Hepatocyte (in vitro differentiated cells): ENCODE measurements at places on chromosomes 1 and 21. TPM values are rescaled to one million over a fixed set of nuclear protein-coding genes. Genes with fewer than 3 reads are reported as not detected.

The ICOSLG gene
- total RNA-seq, result 0.48 and 2.4 TPM in 2 replicates

The ZNF695 gene
- 1.5 TPM in 2 replicates for total RNA-seq

The TTC39A gene
- 35.1 and 40.0 TPM in 2 replicates for total RNA-seq

The CAPN9 gene
- total RNA-seq, result 3.1 and 3.7 TPM in 2 replicates

The LSM10 gene
- 9.4 and 10.4 TPM in 2 replicates for total RNA-seq

The VSIG8 gene
- 0.33 TPM in 1 of 2 replicates, not detected in the other for total RNA-seq

The NPHP4 gene
- total RNA-seq, result 5.4 and 6.0 TPM in 2 replicates

The DDR2 gene
- 40.2 and 40.7 TPM in 2 replicates for total RNA-seq

The CRYBG2 gene
- 7.1 and 15.6 TPM in 2 replicates for total RNA-seq

The FMO5 gene
- total RNA-seq, result 43.9 and 48.6 TPM in 2 replicates

The SELL gene
- 0.96 and 1.5 TPM in 2 replicates for total RNA-seq

The PLD5 gene
- 0.33 and 0.60 TPM in 2 replicates for total RNA-seq

The DIO1 gene
- total RNA-seq, result 28.7 and 31.2 TPM in 2 replicates

The PROX1 gene
- 15.7 and 18.7 TPM in 2 replicates for total RNA-seq

The USF1 gene
- total RNA-seq, result 62.1 and 85.1 TPM in 2 replicates

The FLG2 gene
- total RNA-seq, result not detected in 2 replicates

The LRRC3 gene
- 7.3 and 7.8 TPM in 2 replicates for total RNA-seq

The FAM110D gene
- total RNA-seq, result 0.10 and 0.16 TPM in 2 replicates

The RIPPLY3 gene
- 0.17 TPM in 1 of 2 replicates, not detected in the other for total RNA-seq

The TCEA3 gene
- 30.2 and 30.8 TPM in 2 replicates for total RNA-seq

The KCNQ4 gene
- total RNA-seq, result not detected in 2 replicates

The SESN2 gene
- total RNA-seq, result 40.2 and 40.8 TPM in 2 replicates

The TMPRSS3 gene
- total RNA-seq, result 1.4 and 1.7 TPM in 2 replicates

The TSPAN1 gene
- 32.1 and 33.4 TPM in 2 replicates for total RNA-seq

The OR6K3 gene
- not detected in 2 replicates for total RNA-seq

The AK5 gene
- total RNA-seq, result 0.12 TPM in 1 of 2 replicates, not detected in the other
